ENCODE measurements at places on chromosomes 2 and 18.
A peak's percentile ranks its signal among the peaks of the same experiment; 100 is the strongest.

DNA sequence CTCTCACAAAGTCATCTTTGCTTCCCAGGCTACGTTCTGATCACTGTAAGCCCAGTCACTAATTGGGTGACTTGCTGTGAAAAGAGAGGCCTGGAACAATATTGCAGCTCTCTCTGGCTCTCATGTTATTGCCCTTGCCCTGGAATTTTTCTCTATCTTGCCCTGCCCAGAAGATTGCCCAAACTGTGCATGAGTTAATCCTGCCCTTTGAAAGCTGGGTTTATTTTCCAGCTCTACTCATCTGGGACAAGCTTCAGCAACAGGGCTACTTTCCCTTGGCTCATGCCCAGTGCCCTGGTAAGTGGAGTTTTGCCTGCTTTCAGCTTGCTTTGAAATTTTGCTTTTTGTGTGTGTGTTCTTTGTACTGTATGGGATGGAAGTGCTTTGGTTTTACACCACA, 6.9 kb upstream of the EHBP1 start:
- no peak for DNase-seq

DNA sequence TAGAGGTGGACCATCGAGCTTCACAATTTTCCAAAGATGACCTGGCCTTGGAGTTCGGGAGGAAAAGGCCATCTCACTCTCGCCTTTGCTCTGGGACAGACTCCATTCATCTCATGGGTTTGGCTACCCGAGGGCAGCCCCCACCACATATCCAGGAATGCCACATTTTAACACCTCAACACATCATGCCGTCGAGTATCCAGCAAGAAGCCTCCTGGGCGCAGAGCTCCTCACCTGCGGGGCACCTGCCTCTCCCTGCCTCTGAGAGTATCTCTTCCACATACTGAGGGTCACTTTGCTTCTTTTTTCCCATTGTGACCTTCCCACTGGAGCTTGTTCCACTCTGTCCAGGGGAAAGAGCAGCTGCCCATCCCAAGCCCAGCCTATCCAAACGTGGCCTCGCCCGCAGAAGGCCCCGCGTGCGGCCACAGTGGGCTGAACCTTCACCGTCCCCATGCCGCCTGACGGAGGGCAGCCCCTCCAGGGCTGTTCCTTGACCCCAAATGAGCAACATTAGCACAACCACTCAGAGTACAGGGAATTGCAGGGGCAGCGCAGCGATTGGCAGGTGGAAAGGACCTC, 5.5 kb upstream of the LIMS2 start:
- no peak for DNase-seq

DNA sequence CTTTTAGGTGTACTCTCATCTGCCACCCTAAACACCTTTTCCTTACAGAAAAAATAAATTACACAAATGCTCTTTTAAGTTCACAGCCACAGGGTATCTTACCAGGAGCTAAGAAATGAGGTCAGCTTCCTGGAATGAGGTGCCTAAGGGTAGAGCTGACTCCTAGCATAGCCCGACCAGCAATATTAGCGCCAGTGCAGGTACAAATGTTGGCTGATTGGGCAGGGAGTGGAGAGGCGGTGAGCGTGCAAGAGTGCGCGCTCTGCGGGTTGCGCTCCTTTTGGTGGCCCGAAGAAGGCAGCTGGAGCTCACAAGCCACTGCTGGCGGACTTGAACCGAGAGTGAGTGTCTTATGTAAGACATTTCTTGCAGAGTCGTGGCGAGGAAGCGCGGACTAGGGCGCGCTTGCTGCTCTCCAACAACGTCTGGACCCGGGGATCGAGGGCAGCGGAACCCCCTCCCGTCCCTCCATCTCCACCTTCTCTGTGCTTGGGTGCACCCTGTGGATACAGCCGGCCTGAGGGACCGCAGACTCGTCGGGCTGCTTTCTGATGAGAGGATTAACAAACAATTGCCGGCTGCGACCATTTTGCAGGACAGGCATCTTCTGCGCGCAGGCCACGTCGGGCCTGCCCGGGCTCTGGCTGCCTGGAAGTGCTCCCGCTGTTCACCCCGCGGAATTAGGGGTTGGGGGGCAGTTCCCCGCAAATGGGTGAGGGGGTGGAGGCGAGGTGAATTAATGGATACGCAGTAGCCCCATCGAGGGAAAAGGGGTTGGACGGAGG, 17.3 kb downstream of the BOLA3 start:
- no peak for DNase-seq

DNA sequence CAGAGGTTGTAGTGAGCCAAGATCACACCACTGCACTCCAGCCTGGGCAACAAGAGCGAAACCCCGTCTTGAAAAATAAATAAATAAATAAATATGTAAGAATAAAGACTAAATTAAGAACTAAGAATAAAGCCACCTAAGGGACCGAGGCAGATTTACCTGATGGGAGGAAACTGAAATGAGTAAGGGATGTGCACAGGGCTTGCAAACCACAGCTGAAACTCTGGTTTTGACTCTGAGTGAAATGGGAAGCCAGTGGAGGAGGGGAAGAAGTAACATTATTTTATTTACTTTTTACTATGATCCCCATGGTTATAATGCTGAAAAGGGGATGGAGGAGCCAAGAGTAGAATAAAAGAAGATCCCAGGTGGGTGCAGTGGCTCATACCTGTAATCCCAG, 107.3 kb downstream of the CABYR start:
- DNase-seq = no peak

DNA sequence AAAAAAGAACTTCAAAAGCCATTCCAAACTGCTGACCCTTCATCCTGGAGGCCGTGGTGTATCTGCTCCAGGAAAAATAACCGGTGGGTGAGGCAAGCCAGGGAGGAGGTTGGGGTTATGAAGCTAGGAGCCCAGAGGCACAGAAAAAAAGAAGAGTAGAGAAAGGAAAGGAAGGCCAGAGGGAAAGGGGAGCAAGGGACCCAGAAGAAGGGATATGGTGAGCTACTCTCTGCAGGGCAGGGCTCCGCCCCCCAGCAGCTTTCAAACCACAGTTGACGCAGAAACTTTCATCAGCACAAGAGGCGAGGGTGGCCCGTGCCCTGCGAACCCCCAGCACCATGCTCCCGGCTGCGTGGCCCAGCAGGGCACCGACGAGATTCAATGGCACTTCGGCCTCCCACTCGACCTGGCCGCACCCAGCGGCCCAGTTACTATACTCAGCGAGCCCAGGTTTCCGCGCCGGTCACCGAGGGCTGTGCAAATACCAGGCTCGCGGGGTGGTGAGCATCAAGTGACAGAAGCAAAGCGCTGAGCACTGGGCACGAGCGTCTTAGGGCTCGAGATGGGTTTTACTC, 665 bp downstream of the MCM6 start:
- peak; percentile 34 for DNase-seq

- no peak for DNase-seq
These were observed 78.3 kb downstream of the ADAM23 start for GRCh38 chr2:206521612-206522011.

GRCh38 chr2:24247592-24247991, 72.7 kb downstream of the FAM228A start:
- no peak for DNase-seq

DNA sequence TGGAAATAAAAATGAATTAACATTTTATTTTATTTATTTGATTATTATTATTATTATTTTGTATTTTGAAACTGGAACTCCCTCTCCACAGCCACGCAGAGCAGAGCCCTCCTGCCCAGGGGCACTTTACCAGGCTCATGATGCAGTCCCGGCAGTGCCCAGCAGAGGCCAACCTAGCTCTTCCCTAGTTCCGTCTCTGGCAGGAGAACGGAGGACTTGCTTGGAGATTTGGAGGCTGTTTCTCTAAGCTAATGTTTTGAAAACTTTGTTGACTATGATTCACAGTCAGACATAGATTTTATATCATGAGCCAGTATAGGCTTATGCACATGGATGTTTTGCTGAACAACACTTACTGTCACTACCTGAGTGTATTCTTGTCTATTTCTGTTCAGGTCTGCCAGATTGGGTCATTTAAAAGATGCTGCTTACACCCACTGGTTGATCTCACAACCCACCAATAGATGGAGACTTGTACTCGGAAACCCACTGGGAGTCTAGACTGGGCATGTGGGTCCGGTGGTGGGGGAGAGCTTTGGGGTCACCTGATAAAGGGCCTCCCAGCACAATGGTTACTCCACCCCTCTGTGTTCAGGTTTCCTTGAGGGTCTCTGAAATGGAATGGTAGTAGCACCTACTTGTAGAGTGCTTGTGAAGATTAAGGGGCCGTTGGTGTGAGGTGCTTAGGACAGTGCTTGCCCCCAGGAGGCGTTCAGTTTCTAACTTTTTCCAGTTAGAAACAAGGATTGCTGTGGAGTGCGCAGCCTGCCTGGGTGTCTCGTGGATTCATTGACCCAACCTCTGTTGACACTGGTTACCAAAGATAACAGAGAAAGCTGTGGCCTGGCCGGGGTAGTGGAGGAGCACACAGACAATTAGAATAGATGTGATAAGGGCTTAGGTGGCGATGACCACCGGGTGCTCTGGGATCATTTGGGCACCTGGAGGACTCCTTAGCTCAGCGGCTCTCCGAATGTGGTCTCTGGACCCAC, 177.3 kb downstream of the HAUS1 start:
- DNase-seq = peak; percentile 3

- DNase-seq = no peak
These were observed 679 bp downstream of the CLK1 start for GRCh38 chr2:200863782-200864175.

GRCh38 chr2:240201866-240202265, 61.4 kb upstream of the OTOS start:
- DNase-seq = no peak

- DNase-seq = no peak
These were observed 70.7 kb downstream of the PAX3 start for GRCh38 chr2:222228054-222228453.

DNA sequence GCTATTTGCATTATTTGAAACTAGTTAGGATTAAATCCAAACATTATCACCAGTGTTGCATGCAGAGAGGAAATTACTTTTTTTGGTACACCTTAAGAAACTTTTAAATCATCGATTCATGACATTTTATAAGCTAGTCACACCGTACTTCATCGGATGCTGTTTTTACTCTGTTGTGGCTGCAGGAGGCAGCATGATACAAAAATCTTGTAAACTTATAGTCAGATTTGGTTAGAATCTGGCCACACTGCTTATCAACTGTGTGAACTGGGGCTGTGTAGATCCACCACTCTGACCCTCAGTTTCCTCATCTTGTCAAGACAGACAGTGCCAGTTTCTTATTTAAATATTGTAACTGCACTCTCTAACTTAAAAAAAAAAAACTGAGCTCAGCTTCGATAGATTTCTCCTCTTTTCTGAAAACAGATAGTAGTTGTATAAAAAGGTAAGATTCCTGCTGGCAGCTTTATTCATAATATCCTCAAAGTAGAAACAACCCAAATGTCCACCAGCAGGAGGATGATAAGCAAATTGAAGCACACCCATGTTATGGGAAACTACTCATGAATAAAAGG, 77.8 kb downstream of the RAPGEF4 start:
- no peak for DNase-seq

- no peak for DNase-seq
These were observed 548.8 kb upstream of the NRP2 start for GRCh38 chr2:205133544-205133943.

- DNase-seq = no peak
These were observed 11.1 kb downstream of the CNDP2 start for GRCh38 chr18:74507097-74507881.

DNA sequence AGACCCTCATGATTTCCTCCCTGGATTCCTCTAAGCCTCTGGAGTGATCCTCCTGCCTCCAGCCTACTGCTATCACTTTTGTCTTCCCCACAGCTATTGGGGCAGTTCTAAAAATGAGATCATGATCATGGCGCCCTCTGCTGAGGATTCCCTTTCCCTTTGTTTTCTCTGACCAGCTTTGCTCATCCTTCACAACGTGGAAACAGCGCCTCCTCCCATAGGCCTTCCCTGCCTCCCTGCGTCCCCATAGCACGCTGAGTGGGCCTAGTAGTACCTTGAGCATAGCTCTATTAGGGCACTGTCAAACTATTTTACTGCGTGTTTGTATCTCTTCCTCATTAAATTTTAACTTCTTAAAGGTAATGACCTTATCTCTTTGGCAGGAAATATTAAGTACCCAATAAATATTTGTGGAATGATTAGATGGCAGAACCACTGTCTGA, 207.0 kb upstream of the FANCL start:
- DNase-seq = peak; percentile 45

DNA sequence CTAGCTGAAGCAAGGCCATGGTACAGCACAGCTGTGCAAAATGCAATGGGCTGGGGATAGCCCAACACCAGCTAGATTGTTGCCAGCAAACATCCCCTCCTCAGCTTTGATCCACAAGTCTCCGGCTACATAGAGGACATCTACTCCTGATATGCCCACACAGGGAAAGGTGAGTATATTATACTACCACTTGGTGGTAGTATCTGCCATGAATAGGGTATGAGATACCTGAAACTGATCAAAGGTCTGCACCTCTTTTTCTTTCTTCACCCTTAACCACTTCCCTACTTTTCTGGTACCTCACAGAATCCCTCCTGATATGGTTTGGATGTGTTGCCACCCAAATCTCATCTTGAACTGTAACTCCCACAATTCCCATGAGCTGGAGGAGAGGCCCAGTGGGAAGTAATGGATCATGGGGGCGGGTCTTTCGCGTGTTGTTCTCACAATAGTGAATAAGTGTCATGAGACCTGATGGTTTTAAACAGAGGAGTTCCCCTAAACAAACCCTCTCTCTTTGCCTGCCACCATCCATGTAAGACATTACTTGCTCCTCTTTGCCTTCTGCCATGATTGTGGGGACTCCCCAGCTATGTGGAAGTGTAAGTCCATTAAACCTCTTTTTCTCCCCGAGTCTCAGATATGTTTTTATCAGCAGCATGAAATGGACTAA, 279.6 kb downstream of the TXNL1 start:
- no peak for DNase-seq

GRCh38 chr2:173957517-173957916, 7.7 kb downstream of the SP3 start:
- DNase-seq = no peak

GRCh38 chr2:35960596-35960995, 395.0 kb upstream of the CRIM1 start:
- DNase-seq = no peak

- DNase-seq = no peak
These were observed 128.7 kb downstream of the LYPD6B start for GRCh38 chr2:149167001-149167780.

- no peak for DNase-seq
These were observed 88.8 kb downstream of the GFPT1 start for GRCh38 chr2:69298261-69298660.

DNA sequence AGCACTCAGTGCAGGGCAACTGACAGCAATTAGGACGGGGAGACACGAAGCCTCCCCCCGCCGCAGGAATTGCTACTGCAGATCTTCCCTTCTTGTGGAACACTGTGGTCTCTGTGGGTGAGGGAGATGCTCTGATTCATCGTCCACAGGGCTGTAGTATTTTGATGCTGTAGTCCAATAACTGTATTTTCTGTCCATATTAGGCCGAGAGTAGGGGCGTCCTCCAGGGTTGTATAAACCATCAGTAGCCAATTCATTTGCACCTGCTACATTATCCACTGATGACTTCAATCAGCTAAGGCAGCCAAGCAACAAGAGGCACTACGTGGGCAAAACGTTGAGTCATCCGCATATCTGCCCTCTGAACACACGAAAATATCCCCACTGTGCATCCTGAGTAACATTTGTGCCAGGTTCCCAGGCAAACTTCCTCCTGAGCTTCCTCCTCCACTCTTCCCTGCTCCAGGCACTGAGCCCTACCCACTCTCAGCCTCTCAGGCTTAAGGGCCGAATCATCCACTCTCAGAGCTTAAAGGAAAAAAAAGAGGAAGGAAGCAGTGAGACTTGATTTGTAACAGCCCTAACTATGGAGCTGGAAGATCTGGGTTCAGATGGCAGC, 62.1 kb downstream of the LBH start:
- DNase-seq = no peak

GRCh38 chr2:184599054-184599871, 934 bp downstream of the ZNF804A start:
- DNase-seq = no peak

- no peak for DNase-seq
These were observed 17.7 kb downstream of the INO80C start for GRCh38 chr18:35479911-35480586.

Data from hypothalamus (tissue), 51 donors.